NAMALWA (cell line): ENCODE measurements at places on chromosomes 12 and 14.

GRCh38 chr12:85279449-85280164, 413 bp upstream of the ALX1 start:
- no peak for DNase-seq

DNA sequence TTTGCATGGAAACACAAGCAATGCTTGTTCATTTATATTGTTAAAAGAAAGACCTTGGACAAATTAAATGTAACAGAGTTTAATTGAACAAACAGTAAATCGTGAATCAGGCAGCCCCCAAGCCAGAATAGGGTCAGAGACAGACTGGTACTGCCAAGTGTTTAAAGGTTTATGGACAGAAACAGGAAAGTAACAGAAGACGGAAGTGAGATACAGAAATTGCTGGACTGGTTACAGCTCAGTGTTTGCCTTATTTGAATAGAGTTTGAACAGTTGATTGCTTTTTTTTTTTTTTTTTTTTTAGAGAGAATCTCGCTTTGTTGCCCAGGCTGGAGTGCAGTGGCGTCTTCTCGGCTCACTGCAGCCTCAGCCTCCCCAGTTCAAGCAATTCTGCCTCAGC, 50.3 kb downstream of the DAO start:
- no peak for DNase-seq

GRCh38 chr12:24133384-24133783, 183.9 kb upstream of the SOX5 start:
- DNase-seq: no peak

DNA sequence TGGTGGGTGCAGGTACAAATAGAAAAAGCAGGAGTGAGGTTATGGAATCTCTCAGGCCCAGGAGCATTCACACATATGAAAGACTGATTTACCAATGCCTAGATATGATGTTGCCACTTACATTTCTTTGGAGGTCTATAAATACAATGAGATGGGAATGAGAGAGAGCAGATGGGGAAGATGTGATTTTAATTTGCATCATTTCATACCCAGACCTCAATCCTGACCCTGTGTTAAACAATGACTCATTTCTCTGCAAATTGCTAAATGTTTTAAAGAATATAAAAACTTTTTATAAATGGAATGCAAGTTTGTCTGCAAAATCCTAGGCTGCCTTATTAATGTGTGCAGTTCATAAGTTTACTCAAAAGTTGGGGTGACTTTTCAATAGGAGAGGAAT, 38.6 kb upstream of the GNG2 start:
- DNase-seq: no peak

- DNase-seq: no peak
Measured at GRCh38 chr12:131911851-131912477, 17.1 kb upstream of the PUS1 start.

- DNase-seq: no peak
Measured at GRCh38 chr12:42933461-42934081, 344.0 kb upstream of the PRICKLE1 start.

DNA sequence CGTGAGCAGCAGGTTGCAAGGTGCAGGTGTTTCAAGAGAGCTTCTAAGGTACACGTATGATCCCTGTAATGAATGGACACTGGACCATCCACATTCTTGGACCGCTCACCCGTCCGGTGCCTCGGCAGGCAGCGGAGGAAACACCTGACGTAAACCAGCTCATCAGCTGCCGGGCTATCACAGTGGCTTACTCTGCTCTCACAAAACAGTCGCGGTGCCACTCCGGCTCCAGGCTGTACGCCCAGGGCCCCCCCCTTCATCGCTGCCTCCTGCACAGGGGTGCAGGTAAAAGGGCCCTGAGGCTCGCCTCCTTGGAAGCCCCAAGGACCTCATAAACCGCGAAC, 436 bp downstream of the VPS33A start:
- DNase-seq: peak; percentile 62

- DNase-seq: no peak
Measured at GRCh38 chr12:24821691-24822090, 127.2 kb downstream of the BCAT1 start.

GRCh38 chr12:122326586-122326985, 60.3 kb upstream of the VPS33A start:
- DNase-seq: no peak

- DNase-seq: no peak
Measured at GRCh38 chr14:93082576-93083001, 33.1 kb downstream of the ITPK1 start.

- DNase-seq: no peak
Measured at GRCh38 chr14:37889087-37889486, 293.7 kb downstream of the TTC6 start.

GRCh38 chr12:75389061-75389460, 1.8 kb upstream of the GLIPR1L2 start:
- DNase-seq: no peak

DNA sequence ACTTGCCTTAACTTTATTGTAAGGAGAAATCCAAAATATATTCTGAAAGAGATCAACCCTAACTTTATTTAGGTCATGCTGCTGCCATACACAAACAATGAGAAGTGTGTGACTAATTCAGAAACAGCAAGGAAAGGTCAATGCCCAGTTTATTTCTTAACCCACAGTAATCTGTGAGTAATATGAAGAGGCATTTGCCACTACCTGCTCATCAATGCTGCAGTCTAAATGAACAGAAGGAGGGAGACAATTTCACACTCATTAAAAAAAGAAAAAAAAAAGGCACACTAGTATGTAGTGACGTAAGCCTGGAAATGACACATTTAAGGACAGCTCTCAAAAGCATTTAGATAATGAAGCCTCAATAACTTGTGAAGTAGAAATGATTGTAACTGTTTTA, 90.5 kb upstream of the FOXN3 start:
- DNase-seq: no peak

- no peak for DNase-seq
Measured at GRCh38 chr14:76986231-76986565, 42.3 kb downstream of the IRF2BPL start.

DNA sequence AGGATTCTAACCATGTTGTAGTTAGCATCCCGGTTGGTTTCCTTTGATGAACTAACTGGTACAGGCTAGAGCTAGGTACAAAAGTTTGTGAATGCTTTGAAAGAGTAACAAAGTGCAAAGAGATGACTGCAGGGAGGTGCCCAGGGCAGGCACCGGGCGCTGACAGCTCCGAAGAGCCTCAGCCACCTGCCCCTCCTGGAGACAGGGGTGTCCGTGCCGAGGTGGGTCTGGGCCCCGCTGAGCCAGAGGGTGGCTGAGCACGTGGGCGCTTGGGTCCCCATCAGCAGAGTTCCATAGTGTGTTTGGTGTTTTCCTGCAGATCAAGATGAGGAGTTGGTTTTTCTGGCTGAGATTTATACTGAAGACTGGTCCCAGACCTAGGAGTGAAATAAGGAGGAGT, 19.9 kb downstream of the PRKAB1 start:
- DNase-seq: no peak

GRCh38 chr12:53099071-53099882, 1.8 kb downstream of the IGFBP6 start:
- DNase-seq: peak; percentile 91

DNA sequence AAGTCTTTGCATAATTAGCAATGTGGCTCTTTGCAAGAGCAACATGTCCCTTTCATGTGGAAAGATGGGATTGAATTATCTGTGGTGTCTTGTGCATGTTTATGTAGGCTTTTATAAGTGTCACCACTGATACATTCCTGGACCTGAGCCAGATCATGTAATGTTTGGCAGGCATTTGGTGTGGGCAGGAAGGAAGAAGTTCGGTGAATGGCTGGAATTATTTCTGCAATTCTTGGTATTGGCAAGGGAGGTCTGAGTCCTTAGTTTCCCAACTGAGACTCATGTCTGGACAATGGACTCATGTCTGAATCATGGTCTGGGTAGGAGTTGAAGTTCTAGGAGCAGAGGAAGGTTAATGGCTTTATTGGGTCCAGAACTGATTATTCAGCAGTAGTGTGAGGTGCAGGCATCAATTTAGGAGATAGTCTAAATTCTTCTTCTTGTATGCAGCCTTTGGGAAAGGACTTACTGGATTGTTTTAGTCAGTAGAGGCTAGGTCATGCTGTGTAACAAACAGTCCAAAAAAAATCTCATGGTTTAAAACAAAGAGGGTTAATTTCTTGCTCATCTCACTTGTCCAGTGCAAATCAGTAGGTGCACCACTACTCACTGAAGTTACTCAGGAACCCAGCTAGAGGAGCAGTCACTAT, 186.5 kb upstream of the LHX5 start:
- no peak for DNase-seq

DNA sequence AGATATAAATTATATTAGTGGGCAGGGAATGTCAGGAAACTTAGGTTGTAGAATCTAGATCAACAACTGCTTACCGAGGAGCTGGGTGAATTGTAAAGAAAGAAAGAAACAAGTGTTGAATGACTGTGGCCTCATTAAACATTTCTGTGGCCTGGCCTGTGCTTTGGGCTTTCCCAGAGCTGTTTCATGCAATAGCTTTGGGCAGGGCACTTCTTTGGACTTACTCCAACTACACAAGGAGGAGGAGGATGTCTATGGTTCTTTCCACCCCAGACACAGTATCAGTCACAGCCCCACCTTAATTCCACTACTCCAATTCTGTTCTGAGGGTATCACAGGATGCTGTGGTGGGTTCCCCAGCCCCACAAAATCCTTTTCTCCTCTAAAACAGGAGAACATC, 38.0 kb downstream of the DPF3 start:
- no peak for DNase-seq

DNA sequence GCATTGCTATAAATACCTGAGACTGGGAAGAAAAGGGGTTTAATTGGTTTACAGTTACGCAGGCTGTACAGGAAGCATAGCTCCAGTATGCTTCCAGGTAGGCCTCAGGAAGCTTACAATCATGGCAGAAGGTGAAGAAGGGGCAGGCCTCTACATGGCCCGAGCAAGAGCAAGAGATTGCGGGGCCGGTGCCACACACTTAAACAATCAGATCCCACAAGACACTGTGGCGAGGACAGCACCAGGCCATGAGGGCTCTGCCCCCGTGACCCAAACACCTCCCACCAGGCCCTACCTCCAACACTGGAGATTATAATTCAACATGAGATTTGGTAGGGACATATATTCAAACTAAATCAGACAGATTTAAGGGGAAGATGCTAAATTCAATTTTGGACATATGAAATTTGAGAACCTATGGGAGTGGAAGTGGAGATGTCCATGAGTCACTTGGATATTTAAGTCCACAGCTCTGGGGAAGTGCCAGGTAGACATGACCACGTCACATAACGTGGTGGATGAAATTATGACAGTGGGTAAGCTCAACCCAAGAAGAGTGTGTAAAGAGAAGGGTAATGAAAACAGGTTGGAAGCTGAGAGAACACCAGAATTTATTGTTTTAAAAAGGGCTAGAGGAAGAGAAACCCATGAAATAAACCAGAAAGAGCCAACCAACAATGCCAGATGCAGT, 1.5 kb upstream of the LTA4H start:
- DNase-seq: no peak

DNA sequence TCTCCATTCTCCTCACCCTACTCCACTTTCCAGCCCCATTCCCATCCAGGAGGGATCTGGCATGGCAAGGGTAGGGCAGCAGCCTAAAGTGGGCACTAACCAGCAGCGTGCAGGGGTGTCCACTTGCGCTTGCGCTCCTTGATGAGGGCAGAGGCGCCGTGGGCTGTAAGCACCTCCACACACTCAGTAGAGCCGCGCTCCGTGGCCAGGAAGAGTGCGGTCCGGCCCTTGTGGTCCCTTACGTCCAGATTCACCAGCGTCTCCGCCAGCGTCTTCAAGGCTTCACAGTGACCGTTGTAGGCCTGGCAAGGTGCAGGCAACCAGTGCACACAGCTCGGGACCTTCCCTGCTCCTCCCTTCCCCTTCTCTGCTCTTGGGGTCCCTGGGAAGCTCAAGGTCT, 10.3 kb downstream of the ANKRD52 start:
- DNase-seq: no peak

DNA sequence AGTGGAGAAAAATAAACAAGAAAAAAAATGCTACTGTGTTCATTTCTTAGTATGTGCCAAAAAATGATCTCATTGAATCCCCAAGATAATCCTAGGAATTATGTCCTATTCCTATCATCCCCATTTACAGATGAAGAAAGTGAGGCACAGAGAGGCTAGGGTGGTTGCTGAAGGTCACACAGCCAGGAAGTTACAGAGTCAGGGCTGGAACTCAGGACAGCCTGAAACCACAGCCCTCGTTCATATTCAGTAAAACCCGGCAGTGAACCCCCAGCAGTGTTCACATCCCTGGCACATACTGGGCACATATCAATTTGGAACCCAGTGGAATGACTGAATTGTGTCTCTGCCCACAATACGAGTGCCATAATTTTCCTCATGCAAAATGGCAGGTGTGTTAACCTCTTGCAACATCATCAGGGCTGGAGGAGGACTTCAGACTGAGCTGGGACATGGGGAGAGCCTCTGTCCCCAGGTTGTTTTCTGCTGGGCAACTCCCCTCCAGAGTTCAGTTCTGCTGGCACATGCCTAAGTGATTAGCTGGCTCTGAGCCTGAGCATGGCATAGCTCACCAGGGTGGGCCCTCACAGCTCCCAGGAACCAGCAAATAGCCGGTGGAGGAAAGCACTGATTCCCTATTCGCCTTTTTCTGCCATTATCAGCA, 2.0 kb upstream of the PPP1CC start:
- no peak for DNase-seq

GRCh38 chr12:119712721-119713120, 44.8 kb downstream of the PRKAB1 start:
- DNase-seq: no peak

DNA sequence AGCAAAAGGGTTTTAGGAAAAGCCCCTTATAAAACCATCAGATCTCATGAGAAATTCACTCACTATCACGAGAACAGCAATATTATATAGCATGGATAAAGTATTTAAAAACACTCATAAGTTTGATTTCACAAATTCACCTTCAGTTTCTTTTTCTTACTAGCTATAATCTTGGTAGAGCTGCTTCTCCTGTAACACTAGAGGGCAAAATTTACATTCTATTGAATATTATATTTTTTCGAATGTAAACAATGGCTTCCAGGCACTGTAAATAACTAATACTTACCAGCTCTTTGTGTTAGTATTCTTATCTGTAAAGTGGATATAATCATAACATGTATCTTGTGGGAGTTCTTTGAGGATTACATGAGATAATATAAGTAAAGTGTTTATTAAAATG, 259.6 kb downstream of the CCER1 start:
- DNase-seq: peak; percentile 3

DNA sequence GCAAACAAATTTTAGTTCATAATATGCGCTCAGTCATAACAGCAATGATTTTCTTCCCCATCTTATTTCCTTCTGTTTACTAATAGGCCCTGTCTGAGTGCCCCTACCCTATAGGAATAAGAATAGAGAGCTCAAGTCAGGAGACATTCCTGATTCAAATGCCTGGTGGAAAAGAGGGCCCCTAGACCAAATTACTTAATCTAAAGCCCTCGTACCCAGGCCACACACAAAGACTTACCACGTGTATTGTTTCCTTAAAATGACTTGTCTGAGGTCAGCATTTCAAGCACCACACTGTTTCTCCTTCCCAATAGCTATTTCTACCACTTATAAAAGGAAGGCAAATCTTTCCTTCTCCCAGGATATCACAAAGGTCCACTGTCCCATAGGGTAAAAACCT, 314.9 kb upstream of the TMTC1 start:
- no peak for DNase-seq

- DNase-seq: no peak
Measured at GRCh38 chr14:70890826-70891659, 16.2 kb upstream of the PCNX1 start.
